ENCODE measurements at places on chromosomes 13 and 19.

- DNase-seq: no peak
- no peaks in the 10 kb centered on the region for H3K4me1 ChIP-seq
- H3K27me3 ChIP-seq: no peaks in the 10 kb centered on the region
These were observed 7.3 kb downstream of the SGTA start for GRCh38 chr19:2775556-2776430.

DNA sequence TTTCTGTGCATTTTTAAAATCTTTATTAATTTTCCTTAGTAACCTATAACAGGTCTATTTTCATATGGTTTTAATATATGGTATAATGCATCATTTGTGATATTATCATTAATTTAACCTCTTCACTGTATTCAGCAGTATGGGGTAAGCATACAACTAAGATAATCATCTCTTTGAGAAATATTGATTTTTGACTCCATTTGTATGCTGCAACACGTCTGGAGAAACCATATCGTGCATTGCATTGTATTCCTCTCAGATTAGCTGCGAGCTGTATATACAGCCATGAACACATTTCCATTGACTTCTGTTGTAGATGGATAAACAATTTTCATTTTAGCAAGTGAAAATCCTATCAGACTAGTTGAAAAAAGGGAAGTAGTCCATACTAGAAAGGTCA, 2275.8 kb upstream of the PCDH20 start:
- H3K27me3 ChIP-seq: no peaks in the 10 kb centered on the region
- no peaks in the 10 kb centered on the region for H3K4me1 ChIP-seq
- no peaks in the 10 kb centered on the region for H3K36me3 ChIP-seq
- H3K4me3 ChIP-seq: no peak overlapping the region
- no peak overlapping the region for H3K27ac ChIP-seq

GRCh38 chr13:33026489-33027152, 10.4 kb downstream of the KL start:
- H3K4me3 ChIP-seq: no peak overlapping the region
- no peak for DNase-seq
- no peaks in the 10 kb centered on the region for H3K36me3 ChIP-seq
- H3K27ac ChIP-seq: no peak overlapping the region

DNA sequence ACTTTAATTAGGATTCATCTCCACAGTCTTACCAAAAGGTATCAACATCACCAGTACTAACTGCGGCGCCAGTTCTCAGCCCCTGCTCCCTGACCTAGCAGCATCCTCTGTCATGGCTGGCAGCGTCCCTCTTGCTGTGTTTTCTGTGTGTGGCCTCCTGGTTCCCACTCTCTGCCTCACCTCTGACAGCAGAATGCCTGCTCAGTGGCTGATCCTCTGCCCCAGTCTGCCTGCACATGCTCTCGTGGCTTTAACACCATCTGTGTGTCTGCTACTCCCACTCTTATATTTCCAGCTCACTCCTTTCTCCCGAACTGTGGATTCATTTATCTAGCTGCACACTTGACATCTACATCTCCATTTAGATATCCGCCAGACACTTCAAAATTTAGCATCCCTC, 341.5 kb downstream of the MTUS2 start:
- no peaks in the 10 kb centered on the region for H3K27me3 ChIP-seq
- DNase-seq: no peak
- H3K4me3 ChIP-seq: no peak overlapping the region
- no peak overlapping the region for H3K27ac ChIP-seq
- no peaks in the 10 kb centered on the region for H3K36me3 ChIP-seq

GRCh38 chr19:5814123-5814851, 9.4 kb downstream of the NRTN start:
- no peaks in the 10 kb centered on the region for H3K36me3 ChIP-seq
- H3K4me3 ChIP-seq: no peak overlapping the region
- no peaks in the 10 kb centered on the region for H3K27me3 ChIP-seq
- no peaks in the 10 kb centered on the region for H3K4me1 ChIP-seq
- H3K27ac ChIP-seq: no peak overlapping the region

GRCh38 chr13:114225610-114226009, 9.1 kb upstream of the CDC16 start:
- no peaks in the 10 kb centered on the region for H3K27me3 ChIP-seq
- no peak for DNase-seq
- H3K27ac ChIP-seq: peak overlapping the region; percentile 61
- peaks cover 15% of the 10 kb centered on the region for H3K4me1 ChIP-seq

GRCh38 chr13:97332742-97333141, 101.2 kb upstream of the RAP2A start:
- no peak overlapping the region for H3K4me3 ChIP-seq
- peak overlapping the region; percentile 100 for H3K27ac ChIP-seq
- H3K4me1 ChIP-seq: peaks cover 71% of the 10 kb centered on the region
- no peaks in the 10 kb centered on the region for H3K27me3 ChIP-seq

GRCh38 chr13:46908501-46908900, 11.6 kb upstream of the HTR2A start:
- H3K4me3 ChIP-seq: no peak overlapping the region
- H3K36me3 ChIP-seq: no peaks in the 10 kb centered on the region
- no peaks in the 10 kb centered on the region for H3K27me3 ChIP-seq

DNA sequence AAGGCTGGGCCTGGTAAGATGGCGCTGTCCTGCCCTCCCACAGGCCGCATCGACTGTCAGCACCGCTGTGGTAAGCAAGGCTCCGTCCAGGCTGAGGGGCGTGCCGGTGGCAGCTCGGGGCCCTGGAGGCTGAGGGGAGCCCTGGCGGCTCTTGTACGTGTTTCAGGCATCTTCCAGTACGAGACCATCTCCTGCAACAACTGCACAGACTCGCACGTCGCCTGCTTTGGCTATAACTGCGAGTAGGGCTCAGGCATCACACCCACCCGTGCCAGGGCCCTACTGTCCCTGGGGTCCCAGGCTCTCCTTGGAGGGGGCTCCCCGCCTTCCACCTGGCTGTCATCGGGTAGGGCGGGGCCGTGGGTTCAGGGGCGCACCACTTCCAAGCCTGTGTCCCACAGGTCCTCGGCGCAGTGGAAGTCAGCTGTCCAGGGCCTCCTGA, 1.2 kb downstream of the IZUMO4 start:
- H3K27me3 ChIP-seq: no peaks in the 10 kb centered on the region
- 0 out of 2 replicates have a peak, but pooled peaks cover 3% of the 10 kb centered on the region for H3K4me1 ChIP-seq
- no peak overlapping the region for H3K4me3 ChIP-seq
- no peaks in the 10 kb centered on the region for H3K36me3 ChIP-seq

GRCh38 chr19:17242431-17243208, 3.1 kb downstream of the NR2F6 start:
- H3K27ac ChIP-seq: peak overlapping the region; percentile 91
- H3K27me3 ChIP-seq: no peaks in the 10 kb centered on the region
- H3K36me3 ChIP-seq: peaks cover 5% of the 10 kb centered on the region
- DNase-seq: no peak

DNA sequence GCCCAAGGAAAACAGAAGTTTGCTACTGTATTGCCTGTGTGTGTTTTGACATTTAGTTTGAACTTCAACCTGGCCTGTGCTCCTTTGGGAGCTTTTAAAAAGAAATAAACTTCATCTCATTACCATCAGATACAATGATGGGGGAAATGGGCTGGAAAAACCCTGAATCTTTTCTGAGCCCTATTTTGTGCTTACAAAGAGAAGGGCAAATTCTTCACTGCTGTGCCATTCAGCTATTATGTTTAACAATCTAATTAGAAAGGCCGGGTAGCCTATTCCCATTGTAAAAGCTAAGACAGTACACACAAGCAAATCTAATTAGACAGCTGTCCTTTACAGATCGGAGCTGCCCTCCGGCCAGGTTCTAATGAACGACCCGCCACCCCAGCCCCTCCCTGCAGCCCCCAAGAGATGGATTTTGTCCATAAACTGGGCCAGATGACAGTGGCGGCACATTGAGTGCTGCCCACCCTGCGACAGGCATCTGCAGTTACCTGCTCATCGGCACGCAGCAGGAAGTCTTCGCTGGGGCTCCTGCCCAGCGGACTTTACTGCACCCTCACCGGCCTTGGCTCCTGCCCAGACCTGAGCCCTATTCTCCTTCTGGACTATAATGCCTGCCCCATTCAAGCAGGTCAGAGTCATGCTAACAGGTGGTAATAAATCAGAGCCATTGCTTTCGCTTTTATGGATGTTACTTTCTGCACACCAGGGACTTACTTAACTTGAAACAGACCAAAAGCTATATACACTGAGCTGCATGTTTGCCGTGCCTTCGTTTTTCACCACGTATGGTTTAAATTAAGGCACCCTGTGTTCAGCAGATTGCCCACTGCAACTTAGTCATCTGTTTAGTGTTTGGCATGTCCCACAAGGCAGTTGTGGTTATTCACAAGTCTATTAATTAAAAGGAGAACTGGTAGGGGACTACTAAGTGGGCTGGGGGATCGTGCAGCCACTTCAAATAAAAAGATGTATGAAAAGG, 549.6 kb downstream of the FGF9 start:
- no peaks in the 10 kb centered on the region for H3K36me3 ChIP-seq
- no peak overlapping the region for H3K4me3 ChIP-seq
- no peak for DNase-seq
- H3K4me1 ChIP-seq: no peaks in the 10 kb centered on the region

GRCh38 chr13:114244637-114245036, 9.9 kb downstream of the CDC16 start:
- no peak overlapping the region for H3K27ac ChIP-seq
- no peak for DNase-seq
- peaks cover 41% of the 10 kb centered on the region for H3K36me3 ChIP-seq
- H3K4me3 ChIP-seq: no peak overlapping the region
- no peaks in the 10 kb centered on the region for H3K27me3 ChIP-seq

DNA sequence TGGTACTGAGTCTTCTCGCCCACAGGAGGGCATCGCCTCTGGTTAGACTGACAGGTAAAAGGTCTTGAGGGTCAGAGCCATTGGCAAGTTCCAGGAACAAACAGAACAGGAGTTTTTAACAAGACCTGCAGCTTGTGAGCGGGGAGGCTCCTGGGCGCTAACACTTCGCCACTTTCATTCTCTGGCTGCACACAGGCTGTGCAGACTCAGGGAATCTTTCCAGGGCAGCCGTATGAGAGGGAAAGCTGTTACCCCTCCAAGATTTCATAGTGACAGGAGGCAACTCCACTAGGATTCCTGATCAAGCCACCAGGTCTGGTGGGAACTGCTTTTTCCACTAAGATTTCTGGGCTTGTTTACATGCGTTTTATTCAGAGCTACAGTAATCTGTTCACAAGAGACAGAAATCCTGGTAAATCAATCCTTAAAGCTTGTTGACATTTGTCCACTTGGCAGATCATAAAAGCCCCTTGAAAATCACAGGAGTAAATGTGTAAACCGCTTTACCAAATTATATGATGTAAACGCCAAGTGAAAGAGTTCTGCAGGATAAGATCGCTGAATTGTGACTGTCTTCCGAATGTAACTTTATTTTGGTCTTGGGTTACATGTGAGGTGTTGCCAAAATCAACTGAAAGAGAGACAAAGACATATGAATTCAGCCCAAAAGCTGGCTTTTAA, 190.6 kb downstream of the MZT1 start:
- H3K36me3 ChIP-seq: no peaks in the 10 kb centered on the region
- no peaks in the 10 kb centered on the region for H3K4me1 ChIP-seq
- H3K27me3 ChIP-seq: no peaks in the 10 kb centered on the region
- DNase-seq: no peak
- no peak overlapping the region for H3K4me3 ChIP-seq
- H3K27ac ChIP-seq: no peak overlapping the region

- H3K27me3 ChIP-seq: peaks cover 3% of the 10 kb centered on the region
- H3K4me1 ChIP-seq: no peaks in the 10 kb centered on the region
- no peaks in the 10 kb centered on the region for H3K36me3 ChIP-seq
- H3K27ac ChIP-seq: no peak overlapping the region
- no peak for DNase-seq
- H3K4me3 ChIP-seq: no peak overlapping the region
These were observed 265.4 kb downstream of the LMO7 start for GRCh38 chr13:75901501-75901900.

DNA sequence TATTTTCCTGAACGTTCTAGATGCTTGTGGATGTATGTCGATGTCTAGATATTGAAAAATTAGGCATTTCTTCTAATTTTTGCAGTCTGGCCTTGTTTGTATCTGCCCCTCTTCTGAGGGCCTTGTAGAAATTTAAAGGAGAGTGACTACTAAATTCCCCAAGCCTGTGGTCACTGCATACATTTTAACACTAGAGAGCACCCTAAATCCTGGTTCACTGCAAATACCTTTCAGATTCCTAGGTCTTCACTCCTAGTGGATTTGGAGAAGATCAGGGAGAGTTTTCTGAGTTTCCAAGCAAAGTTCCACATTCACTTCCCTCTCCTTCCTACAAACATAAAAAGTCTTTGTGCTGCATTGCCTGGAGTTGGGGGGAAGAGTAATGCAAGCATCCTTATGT, 1272.5 kb downstream of the OLFM4 start:
- H3K4me3 ChIP-seq: no peak overlapping the region
- H3K27ac ChIP-seq: no peak overlapping the region
- H3K27me3 ChIP-seq: no peaks in the 10 kb centered on the region
- no peak for DNase-seq

DNA sequence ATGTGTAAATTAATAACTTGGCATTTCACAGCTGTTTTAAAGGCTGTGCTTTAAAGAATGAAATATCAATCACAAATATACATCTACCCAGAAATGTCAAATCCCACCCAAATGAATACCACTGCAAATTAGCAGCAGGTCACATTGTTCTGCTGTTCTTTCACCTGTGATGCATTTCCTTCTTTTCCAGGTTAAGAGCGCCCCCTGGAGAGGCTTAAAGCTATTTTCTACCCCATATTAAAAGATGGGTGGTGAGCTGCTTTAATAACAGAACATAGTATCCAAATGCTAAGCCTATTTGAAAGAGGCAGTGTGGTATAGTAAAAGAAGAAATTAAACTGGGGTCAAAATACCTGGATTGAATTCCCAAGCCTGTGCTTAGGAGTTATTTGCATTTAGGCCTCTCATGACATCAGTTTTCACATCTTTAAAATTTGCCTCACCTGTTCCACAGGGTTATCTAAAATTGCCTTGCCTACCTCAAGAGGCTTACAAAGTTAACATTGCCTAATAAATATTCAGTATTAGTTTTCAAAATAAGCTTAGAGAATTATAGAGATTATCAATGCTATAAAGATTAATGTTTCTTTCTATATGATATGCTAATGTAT, 396.9 kb upstream of the SLITRK5 start:
- H3K4me1 ChIP-seq: no peaks in the 10 kb centered on the region
- no peaks in the 10 kb centered on the region for H3K27me3 ChIP-seq
- H3K27ac ChIP-seq: no peak overlapping the region

- peak overlapping the region; percentile 75 for H3K27ac ChIP-seq
- peak; percentile 100 for DNase-seq
- H3K27me3 ChIP-seq: no peaks in the 10 kb centered on the region
- H3K36me3 ChIP-seq: peaks cover 15% of the 10 kb centered on the region
These were observed 6.5 kb downstream of the MED29 start for GRCh38 chr19:39397360-39398296.

- no peak overlapping the region for H3K4me3 ChIP-seq
- H3K36me3 ChIP-seq: no peaks in the 10 kb centered on the region
These were observed 300.1 kb downstream of the TEX29 start for GRCh38 chr13:111620586-111620985.

DNA sequence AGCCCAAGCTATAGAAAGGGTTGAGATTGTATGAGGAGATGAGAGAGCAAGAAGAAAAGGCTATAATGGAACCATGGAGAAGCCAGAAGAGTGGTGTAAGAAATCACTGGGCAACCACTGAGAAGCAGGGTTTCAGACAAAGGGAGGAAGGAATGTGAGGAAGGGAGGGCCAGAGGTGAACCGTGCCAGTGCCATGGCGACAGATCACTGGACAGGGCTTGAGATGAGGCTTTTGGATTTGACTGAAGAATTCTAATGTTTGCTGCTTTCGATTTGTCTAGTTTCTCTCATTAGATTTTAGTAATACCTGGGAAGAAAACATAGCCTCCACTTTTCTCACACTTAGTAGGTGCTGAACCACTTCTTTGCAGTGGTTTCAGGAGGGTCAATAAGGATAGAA, 6.3 kb upstream of the GPR183 start:
- H3K4me1 ChIP-seq: no peaks in the 10 kb centered on the region
- H3K27ac ChIP-seq: no peak overlapping the region
- no peaks in the 10 kb centered on the region for H3K36me3 ChIP-seq
- no peaks in the 10 kb centered on the region for H3K27me3 ChIP-seq
- no peak overlapping the region for H3K4me3 ChIP-seq
- DNase-seq: no peak

Measured in Panc1 (cell line).